ENCODE measurements at places on chromosomes 4 and X.
A peak's percentile ranks its signal among the peaks of the same experiment; 100 is the strongest.

DNA sequence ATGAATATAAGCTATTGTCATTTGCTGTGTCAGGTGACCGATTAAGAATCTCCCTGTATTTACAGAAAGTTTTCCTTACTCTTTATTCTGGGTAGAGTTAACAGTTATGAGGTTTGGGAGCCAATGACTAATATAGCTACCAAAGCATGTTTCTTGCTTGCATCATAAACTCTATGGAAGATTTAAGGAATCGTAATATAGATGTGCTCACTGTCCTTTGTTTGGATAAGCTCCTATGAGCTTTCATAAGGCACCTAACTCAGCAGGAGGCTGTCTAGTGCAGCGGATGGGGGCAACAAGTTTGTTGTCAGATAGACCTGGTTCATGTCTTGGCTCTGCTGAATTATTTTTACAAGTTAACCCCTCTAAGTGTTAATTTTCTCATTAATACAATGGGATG lies 75.0 kb upstream of the PAQR3 start:
- no peak for DNase-seq

DNA sequence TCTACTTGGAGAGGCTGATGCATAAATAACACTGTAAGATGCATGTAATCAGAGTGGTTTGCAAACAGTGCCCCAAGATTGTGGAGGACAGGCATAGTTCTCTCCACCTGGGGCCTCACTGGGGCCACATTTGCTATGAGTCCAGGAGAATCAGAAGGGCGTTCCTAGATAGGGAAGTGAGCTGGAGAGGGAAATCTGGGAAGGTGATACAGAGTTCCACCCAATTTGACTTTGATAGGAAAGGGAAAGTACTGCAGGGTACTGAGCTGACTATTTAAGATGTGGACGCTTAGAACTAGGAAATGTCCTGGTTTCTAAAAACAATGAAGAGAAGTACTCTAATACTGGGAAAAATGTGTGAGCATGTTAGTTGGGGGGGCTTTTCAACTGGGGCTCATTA lies 33.9 kb downstream of the FAM9C start:
- no peak for DNase-seq

GRCh38 chr4:182451441-182451840 lies 208.2 kb downstream of the TENM3 start:
- no peak for DNase-seq

DNA sequence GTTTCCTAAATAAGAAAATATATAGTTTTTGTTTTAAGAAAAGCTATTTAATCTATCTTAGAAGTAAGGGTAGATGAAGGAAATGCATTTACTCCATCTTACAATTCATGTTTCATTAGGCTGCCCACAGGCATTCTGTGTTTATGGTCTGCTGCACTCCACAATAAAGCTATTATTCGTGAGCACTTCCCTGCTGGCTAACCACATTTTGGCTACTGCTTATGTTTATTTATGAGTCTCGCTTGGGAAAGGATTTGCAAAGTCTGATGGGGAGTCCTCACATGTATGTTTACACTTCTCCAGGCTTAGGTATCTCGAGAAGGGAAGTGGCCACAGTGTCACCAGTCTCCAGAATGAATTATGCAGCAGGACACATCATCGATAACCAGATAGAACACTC lies 260.8 kb upstream of the VCX start:
- no peak for DNase-seq

GRCh38 chr4:76620723-76621468 lies 185.9 kb downstream of the SHROOM3 start:
- no peak for DNase-seq

- no peak for DNase-seq
These were observed 497.9 kb upstream of the PCDH10 start for GRCh38 chr4:132651196-132651595.

DNA sequence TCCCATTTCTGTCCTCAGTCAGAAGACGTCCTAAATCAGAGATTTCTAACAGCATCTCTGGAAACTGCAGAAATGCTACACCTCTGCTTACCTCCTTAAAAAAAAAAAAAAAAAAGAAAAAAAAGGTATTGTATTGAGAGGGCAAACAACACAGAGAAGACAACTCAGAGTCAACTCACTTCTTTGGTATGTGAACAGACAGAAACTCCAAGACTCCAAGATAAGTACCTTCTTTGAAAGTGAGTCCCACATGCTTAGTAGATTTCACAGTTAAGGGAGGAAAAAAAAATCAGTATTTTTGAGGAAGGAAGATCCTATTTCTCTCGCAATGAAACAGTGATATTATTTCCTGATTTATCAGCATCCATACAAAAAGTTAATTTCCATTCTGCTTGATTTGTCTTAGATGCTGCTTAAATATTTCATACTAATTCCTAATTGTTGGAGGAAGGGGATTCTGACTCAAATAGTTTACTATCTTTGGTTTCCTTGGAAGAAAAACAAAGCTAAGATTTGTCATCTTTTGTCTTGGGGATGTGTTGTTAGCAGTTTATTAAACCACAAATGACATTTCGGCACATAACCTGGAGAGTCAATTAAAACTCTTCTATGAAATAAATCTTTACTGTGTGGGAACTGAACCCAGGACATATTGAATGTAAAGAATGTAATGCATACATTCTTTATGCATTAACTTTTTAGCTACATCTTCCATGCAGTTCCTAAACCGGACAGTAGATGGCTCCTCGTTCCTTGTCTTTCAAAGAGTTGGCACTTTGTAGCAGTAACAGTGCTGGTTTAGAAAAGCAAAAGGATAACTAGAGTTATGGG lies 4.7 kb downstream of the RASGEF1B start:
- peak; percentile 63 for DNase-seq

DNA sequence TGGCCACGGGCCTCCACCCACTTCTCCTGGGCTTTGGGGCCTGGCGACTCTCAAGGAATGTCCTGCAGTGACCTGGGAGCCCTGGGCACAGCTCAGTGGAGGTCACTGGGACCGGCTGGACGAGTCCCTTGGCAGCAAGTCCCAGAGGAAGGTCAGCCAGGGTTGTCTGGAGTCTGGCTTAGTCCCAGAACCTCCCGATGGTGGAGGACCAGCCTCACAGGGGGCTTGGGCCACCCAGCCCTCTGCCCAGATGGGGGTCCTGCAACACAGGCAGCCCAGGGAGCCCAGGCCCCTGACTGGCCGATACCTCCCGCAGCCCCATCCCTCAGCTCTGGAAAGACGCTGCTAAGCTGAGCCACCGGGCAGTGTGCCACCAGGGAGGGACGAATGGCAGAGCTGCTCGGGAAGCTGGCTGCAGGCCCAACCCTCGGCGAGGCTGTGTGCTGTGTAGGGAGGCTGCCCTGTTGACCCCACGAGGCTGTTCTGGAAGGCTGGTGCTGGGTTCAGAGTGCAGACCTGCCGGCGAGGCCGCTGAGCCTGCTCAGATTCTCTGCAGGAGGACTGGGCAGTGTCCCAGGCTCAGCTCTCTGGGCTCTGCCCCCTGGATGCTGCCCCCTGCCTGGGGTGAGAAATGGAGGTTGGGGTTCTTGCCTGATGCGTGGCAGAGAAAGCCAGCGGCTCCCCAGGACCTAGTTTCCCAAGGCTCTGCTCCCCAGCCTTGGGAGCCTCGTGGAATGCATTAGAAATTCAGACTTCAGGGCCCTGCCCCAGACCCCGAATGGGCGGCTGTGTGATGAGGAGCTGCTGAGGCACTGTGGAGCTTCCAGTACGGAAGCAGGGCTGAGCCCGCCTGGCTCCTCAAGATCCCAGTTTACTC lies 61.7 kb downstream of the ADRA2C start:
- DNase-seq = no peak

DNA sequence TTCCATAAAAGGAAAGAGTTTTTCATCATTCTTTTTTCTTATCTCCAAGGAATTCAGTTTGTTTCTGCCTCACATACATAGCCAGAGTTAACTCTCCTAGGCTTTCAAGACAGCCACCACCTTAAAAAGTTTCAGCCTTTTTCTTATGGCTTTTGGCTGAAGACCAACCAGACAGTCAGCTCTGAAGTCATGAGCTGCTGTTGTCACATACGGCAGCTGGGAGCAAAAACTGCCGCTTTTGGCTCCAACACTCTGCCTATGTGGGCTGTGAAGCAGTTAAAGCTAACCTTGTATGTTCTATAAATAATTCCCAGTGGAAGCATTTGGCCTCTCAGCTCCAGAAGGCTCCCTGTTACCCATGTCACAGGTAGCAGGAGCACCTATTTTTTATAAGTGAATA lies 104.1 kb downstream of the KLHL4 start:
- DNase-seq = no peak

- DNase-seq = no peak
These were observed 4.4 kb downstream of the ANK2 start for GRCh38 chr4:113053883-113054282.

DNA sequence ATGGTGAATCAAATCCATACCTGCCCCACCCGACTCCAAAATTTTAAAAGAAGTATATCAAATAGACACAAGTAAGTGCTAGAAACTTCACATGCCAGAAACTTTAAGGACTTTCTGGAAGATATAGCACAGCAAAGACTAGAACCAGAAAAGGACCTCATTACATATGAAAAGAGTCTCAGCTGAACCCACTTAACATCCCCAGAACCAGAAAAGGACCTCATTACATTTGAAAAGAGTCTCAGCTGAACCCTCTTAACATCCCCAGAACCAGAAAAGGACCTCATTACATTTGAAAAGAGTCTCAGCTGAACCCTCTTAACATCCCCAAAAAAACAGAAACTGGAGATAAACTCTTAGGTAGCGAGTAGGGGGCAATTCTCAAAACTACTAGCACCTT lies 32.3 kb downstream of the STPG2 start:
- DNase-seq = no peak
